Lung (tissue), 17 donors: ENCODE measurements at places on chromosomes 13 and 19. TPM values are rescaled to one million over a fixed set of nuclear protein-coding genes. Genes with fewer than 3 reads are reported as not detected.
A peak's percentile ranks its signal among the peaks of the same experiment; 100 is the strongest.

LYL1 gene
- 12.9 TPM for total RNA-seq

DNA sequence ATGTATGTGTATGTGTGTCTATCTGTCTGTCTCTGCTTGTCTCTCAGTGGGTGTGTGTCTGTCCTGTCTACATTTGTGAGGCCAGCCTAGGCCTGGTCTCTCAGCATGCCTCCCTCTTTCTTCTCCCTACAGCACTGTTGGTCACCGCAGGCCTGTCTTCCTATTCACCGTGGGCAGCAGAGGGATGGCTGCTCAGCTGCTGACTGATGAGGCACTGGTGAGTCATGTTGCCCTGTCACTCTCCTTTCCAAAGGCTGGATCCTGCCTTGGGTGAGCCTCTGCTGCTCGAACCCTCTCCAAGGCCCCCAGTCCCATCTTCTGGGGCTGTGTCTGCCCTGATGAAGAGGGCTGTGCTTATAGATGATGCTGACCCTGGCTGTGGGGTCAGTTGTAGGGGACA, 6.3 kb downstream of the ZNF71 start:
- H3K4me3 ChIP-seq, result no peak overlapping the region
- no peak overlapping the region for H3K27ac ChIP-seq
- H3K4me1 ChIP-seq, result no peaks in the 10 kb centered on the region
- DNase-seq, result no peak
- H3K27me3 ChIP-seq, result no peaks in the 10 kb centered on the region

GRCh38 chr13:19158006-19158405, 23.6 kb downstream of the TUBA3C start:
- H3K4me3 ChIP-seq, result no peak overlapping the region
- H3K36me3 ChIP-seq, result no peaks in the 10 kb centered on the region
- no peak overlapping the region for H3K27ac ChIP-seq
- no peaks in the 10 kb centered on the region for H3K4me1 ChIP-seq

ATP4B gene
- not detected for total RNA-seq

DNA sequence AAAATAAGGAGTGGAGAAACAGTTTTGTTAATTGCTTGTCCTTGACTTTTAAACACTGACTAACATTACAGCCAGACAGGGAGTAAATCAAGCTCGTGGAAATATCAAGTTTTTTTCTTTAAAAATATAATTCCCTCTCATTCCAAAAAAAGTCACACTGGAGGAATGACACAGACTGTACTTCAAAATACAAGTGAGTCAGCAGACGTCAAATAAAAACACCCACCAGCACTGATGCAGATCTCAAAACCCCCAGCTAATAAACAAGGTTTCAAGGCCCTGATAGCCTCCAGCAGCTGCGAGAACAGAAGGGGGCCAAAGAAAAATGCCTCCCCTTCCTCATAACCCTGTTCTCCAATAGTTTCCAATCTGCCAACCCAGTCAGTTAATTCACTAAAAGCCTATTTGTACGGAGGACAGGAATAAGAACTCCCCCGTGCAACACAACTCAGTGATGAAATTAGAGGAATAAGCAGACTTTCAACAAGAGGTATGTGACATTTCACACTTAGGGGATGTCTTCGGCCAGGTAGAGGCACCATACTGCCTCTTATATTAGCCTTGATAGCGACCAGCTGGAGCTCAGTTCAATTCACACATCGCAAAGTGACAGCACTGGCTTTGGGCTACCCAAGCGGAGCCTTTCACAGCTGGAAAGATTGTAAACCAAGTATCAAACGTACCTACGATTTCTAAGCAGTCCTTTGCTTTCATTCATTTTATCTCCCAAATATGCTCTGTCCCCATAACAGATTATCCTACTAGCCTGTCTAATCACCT, 561.0 kb upstream of the KLF12 start:
- no peak overlapping the region for H3K27ac ChIP-seq
- H3K36me3 ChIP-seq, result no peaks in the 10 kb centered on the region
- H3K4me1 ChIP-seq, result no peaks in the 10 kb centered on the region
- no peak overlapping the region for H3K4me3 ChIP-seq
- no peaks in the 10 kb centered on the region for H3K27me3 ChIP-seq
- no peak for DNase-seq

- no peak overlapping the region for H3K27ac ChIP-seq
- no peaks in the 10 kb centered on the region for H3K36me3 ChIP-seq
- H3K4me1 ChIP-seq, result peaks cover 2% of the 10 kb centered on the region
- no peak overlapping the region for H3K4me3 ChIP-seq
- no peaks in the 10 kb centered on the region for H3K27me3 ChIP-seq
These were observed 263.4 kb downstream of the FGF9 start for GRCh38 chr13:21934284-21934683.

CDC42EP5 gene
- 25.7 TPM for total RNA-seq

FCER2 gene
- 0.37 TPM for total RNA-seq

GRCh38 chr13:68745502-68745901, 1362.1 kb upstream of the ATXN8OS start:
- H3K27me3 ChIP-seq, result no peaks in the 10 kb centered on the region
- H3K27ac ChIP-seq, result no peak overlapping the region
- no peaks in the 10 kb centered on the region for H3K4me1 ChIP-seq
- no peak overlapping the region for H3K4me3 ChIP-seq

SPRED3 gene
- total RNA-seq, result 2.6 TPM

KLK14 gene
- total RNA-seq, result 3.9 TPM

GRCh38 chr19:11227195-11227886, 12.1 kb upstream of the ANGPTL8 start:
- no peak overlapping the region for H3K27ac ChIP-seq
- peaks cover 48% of the 10 kb centered on the region for H3K36me3 ChIP-seq
- H3K27me3 ChIP-seq, result no peaks in the 10 kb centered on the region
- no peak overlapping the region for H3K4me3 ChIP-seq
- DNase-seq, result no peak

KLK7 gene
- not detected for total RNA-seq

GRCh38 chr13:98504029-98504351, 72.9 kb downstream of the STK24 start:
- no peaks in the 10 kb centered on the region for H3K27me3 ChIP-seq
- H3K4me3 ChIP-seq, result no peak overlapping the region
- peak overlapping the region; percentile 75 for H3K27ac ChIP-seq
- H3K36me3 ChIP-seq, result peaks cover 3% of the 10 kb centered on the region
- H3K4me1 ChIP-seq, result peaks cover 54% of the 10 kb centered on the region
- no peak for DNase-seq

- H3K36me3 ChIP-seq, result peaks cover 2% of the 10 kb centered on the region
- H3K4me3 ChIP-seq, result no peak overlapping the region
- no peaks in the 10 kb centered on the region for H3K27me3 ChIP-seq
- H3K4me1 ChIP-seq, result no peaks in the 10 kb centered on the region
- no peak for DNase-seq
These were observed 17.4 kb downstream of the CCDC70 start for GRCh38 chr13:51879133-51879532.

DNA sequence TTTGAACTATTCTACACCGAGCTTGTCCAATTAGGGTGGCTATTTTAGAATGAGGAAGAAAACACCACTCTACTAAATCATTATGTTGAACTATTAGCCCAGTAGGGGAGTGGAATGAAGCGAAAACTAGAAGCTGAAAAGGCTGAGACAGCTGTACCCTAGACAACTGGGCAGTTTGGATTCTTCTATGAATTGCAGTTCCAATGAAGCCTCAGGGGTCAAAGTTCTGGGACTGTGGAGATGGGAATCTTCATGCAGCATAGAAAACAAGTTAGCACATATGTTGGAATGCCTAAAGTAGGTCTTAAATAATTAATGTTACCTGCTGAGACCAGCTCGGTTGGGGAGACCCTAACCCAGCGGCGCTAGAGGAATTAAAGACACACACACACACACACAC, 62.7 kb upstream of the ZNF726 start:
- H3K4me3 ChIP-seq, result no peak overlapping the region
- no peak for DNase-seq
- H3K27me3 ChIP-seq, result no peaks in the 10 kb centered on the region
- H3K4me1 ChIP-seq, result no peaks in the 10 kb centered on the region
- no peak overlapping the region for H3K27ac ChIP-seq
- no peaks in the 10 kb centered on the region for H3K36me3 ChIP-seq

- no peak overlapping the region for H3K4me3 ChIP-seq
- no peaks in the 10 kb centered on the region for H3K27me3 ChIP-seq
- H3K36me3 ChIP-seq, result no peaks in the 10 kb centered on the region
- DNase-seq, result no peak
- no peaks in the 10 kb centered on the region for H3K4me1 ChIP-seq
- no peak overlapping the region for H3K27ac ChIP-seq
These were observed 148.1 kb downstream of the DNAJC15 start for GRCh38 chr13:43171489-43171888.

GRCh38 chr13:104043184-104043583, 977.0 kb upstream of the SLC10A2 start:
- H3K4me3 ChIP-seq, result no peak overlapping the region
- no peak overlapping the region for H3K27ac ChIP-seq
- no peaks in the 10 kb centered on the region for H3K4me1 ChIP-seq

DNA sequence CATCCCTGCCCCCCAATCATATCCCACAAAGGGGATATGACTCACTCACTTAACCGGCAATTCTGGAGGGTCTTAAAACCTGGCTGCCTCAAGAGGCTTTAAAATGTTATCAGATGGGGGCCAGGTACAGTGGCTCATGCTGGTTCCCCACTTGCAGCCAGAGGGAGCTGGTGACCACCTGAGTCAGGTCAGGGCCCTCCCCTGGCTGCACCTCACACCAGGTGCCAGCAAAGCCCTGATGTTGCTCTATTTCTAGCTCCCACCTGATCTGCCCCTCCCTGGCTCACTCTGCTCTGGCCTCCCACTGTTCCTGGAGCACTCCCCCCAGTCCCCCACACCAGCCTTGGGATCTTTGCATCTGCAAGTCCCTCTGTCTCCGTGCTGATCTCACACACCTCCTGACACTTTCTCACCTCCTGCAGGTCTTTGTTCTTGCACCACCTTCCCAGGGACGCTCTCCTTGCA, 14.2 kb downstream of the HPN start:
- H3K27ac ChIP-seq, result no peak overlapping the region
- no peaks in the 10 kb centered on the region for H3K36me3 ChIP-seq
- no peaks in the 10 kb centered on the region for H3K27me3 ChIP-seq
- H3K4me3 ChIP-seq, result no peak overlapping the region
- no peak for DNase-seq

- peaks cover 27% of the 10 kb centered on the region for H3K4me1 ChIP-seq
- H3K27ac ChIP-seq, result no peak overlapping the region
- no peaks in the 10 kb centered on the region for H3K27me3 ChIP-seq
- DNase-seq, result no peak
These were observed 13.6 kb downstream of the UBAC2 start for GRCh38 chr13:99214232-99214631.

GRCh38 chr13:56201834-56202233, 938.9 kb upstream of the PRR20A start:
- H3K27me3 ChIP-seq, result no peaks in the 10 kb centered on the region
- H3K27ac ChIP-seq, result no peak overlapping the region
- H3K4me1 ChIP-seq, result no peaks in the 10 kb centered on the region
- H3K4me3 ChIP-seq, result no peak overlapping the region
- H3K36me3 ChIP-seq, result no peaks in the 10 kb centered on the region
- DNase-seq, result no peak

GRCh38 chr13:100075700-100076587, 12.9 kb upstream of the PCCA start:
- H3K4me3 ChIP-seq, result no peak overlapping the region
- no peaks in the 10 kb centered on the region for H3K36me3 ChIP-seq
- H3K27me3 ChIP-seq, result no peaks in the 10 kb centered on the region
- DNase-seq, result no peak
- no peak overlapping the region for H3K27ac ChIP-seq

RGL3 gene
- total RNA-seq, result 45.2 TPM

TMEM272 gene
- 0.09 TPM for total RNA-seq

- DNase-seq, result peak; percentile 71
- no peak overlapping the region for H3K4me3 ChIP-seq
- H3K36me3 ChIP-seq, result no peaks in the 10 kb centered on the region
- no peaks in the 10 kb centered on the region for H3K4me1 ChIP-seq
These were observed 13.6 kb upstream of the C5AR1 start for GRCh38 chr19:47296036-47296435.

- no peak overlapping the region for H3K4me3 ChIP-seq
- H3K36me3 ChIP-seq, result no peaks in the 10 kb centered on the region
- DNase-seq, result peak; percentile 87
- H3K27ac ChIP-seq, result no peak overlapping the region
These were observed 69.8 kb downstream of the LRCH1 start for GRCh38 chr13:46622630-46623256.

GRCh38 chr19:3809881-3810707, 23.9 kb upstream of the MATK start:
- H3K4me3 ChIP-seq, result no peak overlapping the region
- DNase-seq, result no peak
- no peaks in the 10 kb centered on the region for H3K4me1 ChIP-seq
- no peaks in the 10 kb centered on the region for H3K36me3 ChIP-seq

DNA sequence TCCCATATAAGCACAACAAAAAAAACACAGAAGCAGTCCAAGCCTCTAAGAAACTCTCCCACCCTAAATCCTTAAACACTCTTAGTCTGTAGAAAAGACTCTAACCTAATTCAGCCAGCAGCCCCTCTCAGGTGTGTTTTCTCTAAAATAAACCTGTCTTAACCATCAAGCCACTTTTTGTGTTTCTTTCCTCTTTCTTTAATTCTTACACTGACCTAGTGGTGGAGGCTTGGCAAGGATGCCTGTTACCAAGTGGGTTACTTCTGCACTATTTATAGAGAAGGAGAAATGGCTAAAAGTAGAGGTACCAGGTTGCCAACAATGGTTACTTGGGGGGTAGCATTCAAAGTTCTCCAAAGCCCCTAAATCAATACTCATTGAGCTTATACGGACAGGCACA, 43.7 kb downstream of the ZNF333 start:
- no peak overlapping the region for H3K4me3 ChIP-seq
- no peak for DNase-seq
- H3K27ac ChIP-seq, result no peak overlapping the region
- no peaks in the 10 kb centered on the region for H3K36me3 ChIP-seq

- no peaks in the 10 kb centered on the region for H3K27me3 ChIP-seq
- H3K4me1 ChIP-seq, result peaks cover 6% of the 10 kb centered on the region
- no peak overlapping the region for H3K4me3 ChIP-seq
- DNase-seq, result peak; percentile 89
These were observed 3.7 kb upstream of the CLPTM1 start for GRCh38 chr19:44951179-44952159.

AMER2 gene
- not detected for total RNA-seq

- H3K27me3 ChIP-seq, result no peaks in the 10 kb centered on the region
- no peaks in the 10 kb centered on the region for H3K4me1 ChIP-seq
- H3K27ac ChIP-seq, result no peak overlapping the region
- H3K36me3 ChIP-seq, result no peaks in the 10 kb centered on the region
These were observed 504.9 kb downstream of the DIAPH3 start for GRCh38 chr13:59658738-59659330.

MBD3L3 gene
- total RNA-seq, result not detected

GRCh38 chr13:72639377-72639776, 88.1 kb downstream of the MZT1 start:
- no peaks in the 10 kb centered on the region for H3K27me3 ChIP-seq
- no peak overlapping the region for H3K27ac ChIP-seq
- no peaks in the 10 kb centered on the region for H3K4me1 ChIP-seq
- DNase-seq, result no peak
- H3K36me3 ChIP-seq, result no peaks in the 10 kb centered on the region

BORCS8 gene
- 10.0 TPM for total RNA-seq

- H3K27me3 ChIP-seq, result no peaks in the 10 kb centered on the region
- H3K4me3 ChIP-seq, result no peak overlapping the region
- H3K27ac ChIP-seq, result no peak overlapping the region
These were observed 5.9 kb downstream of the KMT2B start for GRCh38 chr19:35723671-35724070.
